ENCODE measurements at places on chromosomes 6 and 20.
A peak's percentile ranks its signal among the peaks of the same experiment; 100 is the strongest.

DNA sequence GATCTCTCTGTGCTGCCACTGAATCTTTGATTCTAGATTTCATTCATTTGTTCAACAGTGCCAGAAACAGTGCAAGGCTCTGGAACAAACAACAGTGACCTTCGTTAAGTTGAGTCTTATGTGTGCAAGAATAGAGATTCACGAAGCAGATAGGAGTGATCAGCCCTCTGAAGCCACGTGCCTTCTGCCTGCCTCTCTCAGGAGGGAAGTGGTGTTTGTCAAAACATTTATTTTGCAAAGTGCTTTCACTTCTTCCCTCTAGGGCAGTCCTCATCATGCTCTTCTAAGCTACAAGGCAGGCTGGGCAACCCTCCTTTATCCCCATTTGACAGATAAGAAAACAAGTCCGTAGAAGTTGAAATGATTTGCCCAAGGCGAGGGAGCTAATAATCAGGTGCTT is 204.3 kb downstream of the TFAP2C start:
- DNase-seq = no peak

DNA sequence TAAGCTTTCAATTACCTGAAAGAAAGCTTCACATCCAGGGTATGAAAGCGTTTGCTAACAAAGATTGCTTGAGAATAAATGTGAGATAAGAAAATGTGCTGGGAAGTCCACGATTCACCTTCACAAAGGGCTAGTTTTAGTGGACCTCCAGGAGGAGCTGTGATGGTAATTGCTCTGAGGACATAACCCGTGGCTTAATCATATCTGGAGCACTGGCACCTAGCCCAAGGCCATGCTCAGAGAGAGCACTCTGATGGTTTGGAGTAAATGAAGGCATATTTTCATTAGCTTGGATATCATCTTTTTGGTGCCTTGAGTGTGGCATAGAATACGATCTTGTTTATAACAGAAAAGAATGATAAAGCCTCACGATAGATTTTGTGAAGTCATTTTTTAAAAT is 46.9 kb upstream of the BACH2 start:
- no peak for DNase-seq

- no peak for DNase-seq
Observed at GRCh38 chr6:35260591-35261570, 1.3 kb downstream of the ZNF76 start.

DNA sequence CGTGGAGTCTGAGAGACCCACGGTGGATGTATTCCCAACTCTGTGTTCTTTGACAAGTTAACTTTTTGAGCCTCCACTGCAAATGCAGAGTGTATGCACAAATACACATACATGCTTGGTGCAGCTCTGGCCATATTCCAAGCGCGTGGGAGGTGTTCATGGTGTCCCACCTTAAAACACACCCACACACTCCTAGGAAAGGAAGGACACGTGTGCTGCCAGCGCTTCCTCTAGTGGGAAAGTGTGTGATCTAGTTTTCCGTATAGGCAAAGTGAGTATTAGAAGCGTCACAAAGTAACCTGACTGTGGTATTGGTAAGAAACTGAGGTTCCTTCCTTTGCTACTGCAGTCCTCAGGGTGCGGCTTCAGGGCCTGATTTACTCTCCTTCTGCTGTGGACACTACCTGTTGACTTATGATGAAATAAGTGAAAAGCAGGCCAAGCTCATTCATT is 36.0 kb upstream of the MPC1 start:
- DNase-seq = peak; percentile 31

- DNase-seq = peak; percentile 80
Observed at GRCh38 chr6:138109042-138109997, 2.1 kb upstream of the PERP start.

DNA sequence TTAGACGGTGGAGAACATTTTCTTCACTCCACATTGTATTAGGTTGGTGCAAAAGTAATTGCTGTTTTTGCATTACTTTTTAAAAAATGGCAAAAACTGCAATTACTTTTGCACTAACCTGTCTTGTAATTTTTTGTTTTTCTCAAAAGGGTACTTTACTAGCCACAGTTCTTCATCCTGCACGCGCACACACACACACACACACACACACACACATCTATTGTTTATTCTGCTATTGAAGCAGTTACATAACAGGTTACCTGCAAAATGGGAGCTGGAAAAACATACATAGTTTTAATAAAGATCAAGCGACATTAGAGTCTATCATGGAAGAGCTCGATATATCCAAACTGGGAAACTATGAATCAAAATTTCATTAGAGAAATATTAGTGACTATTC is 235.2 kb downstream of the SIM1 start:
- DNase-seq = no peak

DNA sequence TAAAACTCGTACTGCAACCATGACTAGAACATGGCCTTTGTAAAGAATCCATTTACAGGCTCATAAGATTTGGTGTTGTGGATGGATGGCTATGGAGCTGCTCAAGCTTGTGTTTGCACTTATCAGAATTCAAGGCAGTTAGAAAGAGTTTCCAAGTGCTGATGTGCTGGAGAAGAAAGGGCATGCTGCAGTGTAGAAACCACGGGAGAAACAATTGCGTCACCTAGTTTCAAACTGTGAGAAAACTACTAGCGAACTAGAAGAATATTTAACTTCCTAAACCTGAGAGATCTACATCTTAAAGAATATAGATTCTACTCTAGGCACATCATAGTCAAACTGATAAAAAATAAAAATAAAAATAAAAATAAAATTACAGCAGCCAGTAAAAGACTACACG is 116.2 kb downstream of the SGK1 start:
- no peak for DNase-seq

GRCh38 chr6:105678516-105678915 is 275.6 kb upstream of the PREP start:
- DNase-seq = no peak

- no peak for DNase-seq
Observed at GRCh38 chr6:164749221-164750064, 560.0 kb downstream of the C6orf118 start.

DNA sequence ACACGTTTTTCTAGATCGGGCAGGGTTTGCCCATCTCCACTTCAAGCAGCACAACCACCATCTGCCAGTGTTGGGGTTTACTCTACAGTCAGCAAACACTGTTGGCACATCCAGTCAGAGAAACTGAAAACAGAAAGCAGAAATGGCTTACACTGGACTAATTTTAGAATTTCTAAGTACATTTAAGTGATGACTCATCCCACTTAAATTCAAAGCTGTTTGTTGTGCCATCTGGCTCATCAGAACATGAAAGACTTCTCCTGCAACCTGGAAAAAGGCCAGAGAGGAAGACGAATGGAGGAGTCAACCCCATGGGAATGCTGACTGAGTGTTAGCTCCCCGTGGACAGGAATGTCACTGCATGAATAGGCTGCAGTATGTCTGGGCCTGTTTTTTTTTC is 21.8 kb downstream of the FAM209B start:
- DNase-seq = no peak

DNA sequence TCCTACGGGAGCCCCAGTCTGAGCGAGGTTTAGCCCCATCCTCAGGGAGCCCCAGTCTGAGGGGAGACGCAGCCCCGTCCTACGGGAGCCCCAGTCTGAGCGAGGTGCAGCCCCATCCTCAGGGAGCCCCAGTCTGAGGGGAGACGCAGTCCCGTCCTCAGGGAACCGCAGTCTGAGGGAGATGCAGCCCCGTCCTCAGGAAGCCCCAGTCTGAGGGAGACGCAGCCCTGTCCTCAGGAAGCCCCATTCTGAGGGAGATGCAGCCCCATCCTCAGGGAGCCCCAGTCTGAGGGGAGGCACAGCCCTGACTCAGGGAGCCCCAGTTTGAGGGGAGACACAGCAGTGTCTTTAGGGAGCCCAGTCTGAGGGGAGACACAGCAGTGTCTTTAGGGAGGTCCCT is 27.9 kb downstream of the VEGFA start:
- no peak for DNase-seq

GRCh38 chr20:25197183-25197869 is 1.8 kb downstream of the ENTPD6 start:
- no peak for DNase-seq

DNA sequence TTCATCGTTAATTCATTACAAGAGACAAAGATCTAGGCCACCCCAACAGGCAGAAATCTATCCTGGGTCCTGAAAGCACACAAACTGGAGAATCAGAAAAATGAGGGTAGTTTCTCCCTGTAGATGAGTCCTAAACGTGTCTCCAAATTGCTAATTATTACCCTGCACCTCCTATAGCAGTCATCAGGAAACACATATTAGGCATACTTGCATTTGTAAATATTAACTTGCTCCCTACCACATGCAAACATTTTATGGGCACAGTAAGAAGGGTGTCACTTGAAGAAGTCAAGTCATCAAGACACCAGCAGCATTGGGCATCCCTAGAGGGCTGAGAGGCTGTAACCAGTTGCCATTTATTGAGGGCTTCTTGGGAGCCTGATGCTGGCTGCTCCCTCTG is 17.9 kb upstream of the SIRPB1 start:
- DNase-seq = no peak

- DNase-seq = no peak
Observed at GRCh38 chr6:74597266-74597665, 608.6 kb downstream of the COL12A1 start.

GRCh38 chr20:24665741-24666191 is 196.3 kb downstream of the SYNDIG1 start:
- DNase-seq = no peak

DNA sequence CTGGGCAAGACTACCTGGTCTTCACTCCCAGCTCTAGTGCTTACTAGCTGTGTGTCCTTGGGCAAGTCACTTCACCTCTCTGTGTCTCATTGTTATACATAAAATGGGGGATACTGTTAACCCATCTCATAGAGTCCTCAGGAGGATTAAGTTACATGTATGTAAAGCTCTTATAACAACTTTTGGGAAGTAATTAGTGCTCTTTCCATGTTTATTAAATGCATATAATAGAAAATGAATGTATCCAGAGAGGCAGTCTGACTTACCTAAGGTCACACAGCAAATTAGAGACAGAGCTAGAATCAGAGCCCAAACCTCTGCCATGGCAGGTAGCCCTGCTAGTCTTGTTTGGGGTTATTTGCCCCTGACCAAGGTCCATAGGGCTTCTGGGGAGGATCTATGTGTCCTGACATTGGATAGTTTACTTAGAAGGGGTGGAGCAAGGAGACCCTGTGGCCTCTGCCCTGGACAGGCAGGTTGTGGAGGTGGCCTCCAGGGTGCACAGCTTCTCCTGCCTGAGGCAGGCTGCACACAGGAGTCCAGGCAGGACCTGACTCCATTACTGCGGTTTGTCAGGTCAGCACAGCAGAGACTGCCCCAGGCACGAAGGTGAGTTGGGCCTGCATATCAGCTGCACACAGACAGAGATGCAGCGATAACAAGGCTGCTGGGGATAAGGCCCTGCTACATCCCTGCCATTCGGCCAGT is 8.4 kb upstream of the MAPK13 start:
- DNase-seq = no peak

GRCh38 chr6:136483906-136484305 is 66.3 kb downstream of the MAP7 start:
- no peak for DNase-seq

- no peak for DNase-seq
Observed at GRCh38 chr6:81940451-81940985, 188.0 kb upstream of the TENT5A start.

DNA sequence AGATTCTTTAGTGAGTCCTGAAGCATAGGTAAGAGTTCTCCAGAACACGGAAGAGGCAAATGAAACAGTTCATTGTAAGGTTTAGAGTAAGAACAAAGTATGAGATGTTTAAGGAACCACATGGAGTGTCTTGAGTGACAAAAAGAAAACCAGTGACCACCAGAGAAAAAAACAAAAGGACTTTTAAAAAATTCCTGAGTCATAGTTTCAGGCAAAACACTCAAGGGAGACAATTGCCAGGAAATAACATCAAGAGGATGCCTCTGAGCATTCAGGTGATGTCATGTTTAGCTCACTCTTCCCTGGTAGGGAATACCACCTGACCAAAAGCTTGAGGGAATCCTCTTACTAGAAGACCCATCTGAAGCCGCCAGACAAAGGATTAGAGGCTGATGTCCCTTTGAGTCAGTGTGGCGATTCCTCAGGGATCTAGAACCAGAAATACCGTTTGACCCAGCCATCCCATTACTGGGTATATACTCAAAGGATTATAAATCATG is 110.3 kb downstream of the COL19A1 start:
- DNase-seq = no peak

DNA sequence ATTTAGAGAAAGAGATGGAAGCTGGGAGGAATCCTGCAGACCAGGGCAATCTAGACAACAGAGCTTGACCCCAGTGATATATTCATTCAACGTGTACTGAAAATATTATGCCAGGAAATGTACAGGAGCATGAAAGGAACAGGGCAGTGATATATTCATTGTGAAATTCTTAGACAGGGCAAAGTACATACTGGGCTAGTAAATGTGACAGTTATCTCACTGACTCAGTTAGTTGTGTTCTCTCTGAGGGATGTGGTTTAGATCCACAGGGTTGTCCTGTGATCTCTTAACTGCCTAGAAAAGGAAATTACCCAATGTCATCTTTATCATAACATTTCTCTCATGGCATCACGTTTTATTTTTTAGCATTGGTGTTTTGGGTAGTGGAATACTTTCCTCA is 891.3 kb downstream of the EYS start:
- DNase-seq = no peak

DNA sequence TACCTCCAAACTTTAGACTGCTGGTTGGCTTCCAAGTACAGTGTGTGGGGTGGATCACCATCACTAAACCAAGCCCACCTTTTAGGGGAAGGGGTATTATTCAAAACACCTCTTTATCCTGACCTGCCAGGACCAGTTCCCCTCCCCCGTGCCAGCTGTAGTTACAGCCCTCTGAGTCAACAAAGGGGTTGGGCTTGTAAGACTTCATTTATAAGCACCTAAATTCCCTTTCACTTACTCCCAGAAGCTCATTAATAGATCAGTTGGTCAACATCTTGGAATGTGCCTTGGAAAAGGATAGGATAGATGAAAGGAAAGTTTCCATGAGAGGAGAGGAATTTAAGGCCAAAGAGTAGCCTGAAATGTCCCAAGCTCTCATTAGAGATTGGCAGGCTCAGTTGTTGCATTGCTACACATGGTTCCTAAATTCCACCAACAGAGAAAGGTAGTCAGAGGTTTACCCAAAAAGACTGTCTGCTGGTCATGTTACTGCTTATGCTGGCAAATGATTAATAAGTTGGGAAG is 59.2 kb downstream of the TNFAIP3 start:
- peak; percentile 39 for DNase-seq

All from activated CD4-positive, alpha-beta T cell treated with anti-CD3 and anti-CD28 coated beads for 4 hours (primary cell).